ENCODE measurements at places on chromosomes 3 and 15. TPM values are rescaled to one million over a fixed set of nuclear protein-coding genes. Genes with fewer than 3 reads are reported as not detected.

The ACVR2B gene
- 1.5 TPM for total RNA-seq

The FRMD4B gene
- total RNA-seq: 35.1 TPM

The MST1R gene
- 14.1 TPM for total RNA-seq

The CSPG4 gene
- total RNA-seq: 1.9 TPM

The GOLGA8H gene
- total RNA-seq: not detected

The OR4M2 gene
- total RNA-seq: not detected

The HYKK gene
- total RNA-seq: 4.3 TPM

The LSG1 gene
- 21.6 TPM for total RNA-seq

DNA sequence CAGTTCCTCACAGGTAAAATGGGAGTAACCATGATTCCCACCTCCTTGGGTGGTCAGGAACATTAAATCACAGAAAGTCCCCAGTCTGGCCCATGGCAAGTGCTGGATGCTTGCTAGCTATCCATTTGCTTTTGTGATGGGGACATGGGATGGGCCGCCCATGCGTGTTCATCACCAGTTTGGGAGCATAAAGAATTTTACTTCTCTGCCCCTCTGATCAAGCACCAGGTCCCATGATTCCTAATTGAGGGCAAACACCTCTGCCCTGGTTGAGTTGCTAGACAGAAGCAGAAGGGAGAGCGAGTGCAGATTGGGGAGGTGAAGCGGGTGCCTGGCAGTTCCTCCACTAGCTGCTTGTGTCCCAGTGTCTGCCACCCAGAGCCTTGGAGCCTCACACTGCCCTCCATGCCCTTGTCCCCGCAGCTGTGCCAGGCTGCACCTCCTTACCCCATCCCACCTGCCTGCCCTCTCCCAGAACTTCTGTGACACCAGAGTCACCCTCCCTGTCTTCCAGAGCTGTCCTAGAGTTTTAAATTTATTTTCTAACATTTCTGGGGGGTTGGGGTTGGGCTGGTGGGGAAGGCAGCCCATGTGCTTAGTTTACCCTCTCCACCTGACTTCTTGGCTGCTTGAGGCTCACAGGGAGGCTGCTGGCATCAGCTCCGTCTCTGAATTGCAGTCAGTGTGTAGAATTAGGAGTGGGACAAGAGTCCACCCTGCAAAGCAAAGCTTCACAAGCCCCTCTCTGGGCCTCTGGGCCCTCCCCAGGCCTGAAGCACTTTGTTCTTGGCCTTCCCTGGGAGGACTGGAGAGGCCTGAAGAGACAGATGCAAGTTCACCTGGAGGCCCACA lies 18.4 kb downstream of the CFAP100 start:
- no peak for ATAC-seq

GRCh38 chr3:101195951-101196713 lies 124.2 kb downstream of the IMPG2 start:
- ATAC-seq: peak; percentile 70

GRCh38 chr3:158830391-158830790 lies 28.5 kb downstream of the MFSD1 start:
- ATAC-seq: peak; percentile 79

GRCh38 chr15:81071120-81071519 lies 63.0 kb upstream of the CFAP161 start:
- ATAC-seq: no peak

- no peak for ATAC-seq
These were observed 5.2 kb upstream of the IGF1R start for GRCh38 chr15:98643115-98643514.

- ATAC-seq: no peak
These were observed 101.4 kb upstream of the TLE3 start for GRCh38 chr15:70199124-70199482.

- ATAC-seq: no peak
These were observed 124.3 kb downstream of the LRIG1 start for GRCh38 chr3:66376568-66376967.

DNA sequence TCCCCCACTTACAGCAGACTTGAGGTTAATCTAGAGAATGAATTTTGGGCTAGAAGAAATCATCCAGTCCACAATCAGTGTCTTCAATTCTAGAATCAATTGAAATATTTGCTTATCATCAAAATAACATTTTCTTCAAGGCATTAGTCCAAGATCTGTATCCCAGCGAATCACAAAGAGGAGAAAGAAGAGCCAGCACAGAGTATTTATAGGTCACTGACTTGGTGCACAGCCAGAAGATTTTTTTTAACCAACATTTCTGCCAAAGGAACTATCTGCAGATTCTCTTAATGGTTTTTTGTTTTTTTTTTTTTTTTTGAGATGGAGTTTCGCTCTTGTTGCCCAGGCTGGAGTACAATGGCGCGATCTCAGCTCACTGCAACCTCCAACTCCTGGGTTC lies 178.2 kb downstream of the TNIK start:
- ATAC-seq: no peak

GRCh38 chr3:81863756-81864155 lies 102.3 kb upstream of the GBE1 start:
- no peak for ATAC-seq

- no peak for ATAC-seq
These were observed 403.0 kb downstream of the FOXP1 start for GRCh38 chr3:71180524-71180923.

DNA sequence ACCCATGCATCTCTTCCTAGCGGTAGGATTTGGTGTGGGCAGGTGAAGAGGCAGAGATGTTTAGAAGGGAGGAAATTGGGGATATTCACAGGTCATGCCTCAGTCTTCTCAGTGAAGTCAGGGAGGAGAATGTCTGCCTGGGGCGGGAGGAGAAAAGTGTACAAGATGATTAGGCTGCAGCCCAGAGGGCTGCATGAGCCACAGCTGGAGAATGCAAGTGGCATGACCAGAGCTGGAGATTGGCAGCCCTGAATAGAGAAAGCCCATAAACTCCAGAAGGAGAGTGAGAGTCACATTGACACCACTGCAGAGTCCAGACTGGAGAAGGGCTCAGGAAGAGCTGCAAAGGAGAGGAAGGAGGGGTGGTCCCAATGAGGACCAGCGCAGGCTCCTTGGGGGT lies 22.6 kb downstream of the PDHB start:
- ATAC-seq: no peak

DNA sequence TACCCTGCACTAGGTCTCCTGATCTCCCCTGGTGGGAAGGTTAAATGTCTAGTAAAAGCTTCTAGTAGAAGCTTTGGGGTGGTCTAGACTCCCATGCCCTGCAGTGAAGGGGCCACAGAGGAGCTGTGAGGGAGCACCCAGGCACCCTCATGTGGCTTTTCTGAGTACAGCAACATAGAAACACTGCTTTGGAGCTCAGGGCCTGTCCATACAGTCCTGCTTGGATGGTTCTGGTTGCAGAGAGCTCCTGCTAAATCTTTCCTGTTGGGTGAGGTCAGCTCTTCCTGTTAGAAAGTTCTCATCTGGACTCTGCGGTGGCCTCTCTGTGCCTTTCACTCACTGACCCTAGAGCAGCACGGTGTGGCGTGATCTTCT lies 47.8 kb downstream of the GPD1L start:
- peak; percentile 60 for ATAC-seq

DNA sequence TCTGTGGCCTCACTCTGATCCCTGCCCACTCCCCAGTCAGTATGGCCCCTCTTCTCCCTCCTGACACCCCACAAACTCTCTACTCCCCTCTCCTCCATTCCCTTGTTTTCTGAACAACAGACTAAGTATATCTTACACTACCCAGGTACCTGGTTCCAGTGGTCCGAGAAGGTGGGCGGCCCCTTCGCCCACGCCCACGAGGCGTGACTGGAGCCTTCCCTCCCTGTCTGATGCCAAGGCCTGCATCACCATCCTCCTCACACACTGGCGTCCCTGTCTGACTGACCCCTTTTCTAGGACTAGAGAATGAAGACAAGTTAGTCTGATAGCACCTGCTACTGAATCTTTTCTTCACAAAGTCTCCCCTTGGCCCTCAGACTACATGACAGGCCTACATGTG lies 50.0 kb downstream of the TUBGCP4 start:
- ATAC-seq: no peak

- no peak for ATAC-seq
These were observed 49.2 kb downstream of the PARP15 start for GRCh38 chr3:122626515-122627180.

DNA sequence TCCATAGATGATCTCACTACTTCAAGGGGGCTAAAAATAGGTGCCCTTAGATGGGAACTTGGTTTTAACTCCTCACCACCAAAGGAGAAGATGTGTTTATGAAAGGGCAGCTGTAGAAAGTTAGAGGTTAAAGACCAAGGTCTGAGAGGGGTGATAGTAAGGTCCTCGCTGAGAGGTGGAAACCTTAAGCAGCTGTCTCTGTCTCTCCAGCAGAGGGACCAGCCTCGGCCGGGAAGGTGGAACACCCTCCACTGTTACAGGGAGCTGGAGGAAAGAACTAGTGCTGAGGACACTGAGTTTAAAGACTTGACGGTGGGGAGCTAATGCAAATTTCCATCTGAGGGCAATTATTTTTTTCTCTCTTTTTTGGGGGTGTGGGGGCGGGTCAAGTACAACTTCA lies 8.9 kb upstream of the RLBP1 start:
- no peak for ATAC-seq

DNA sequence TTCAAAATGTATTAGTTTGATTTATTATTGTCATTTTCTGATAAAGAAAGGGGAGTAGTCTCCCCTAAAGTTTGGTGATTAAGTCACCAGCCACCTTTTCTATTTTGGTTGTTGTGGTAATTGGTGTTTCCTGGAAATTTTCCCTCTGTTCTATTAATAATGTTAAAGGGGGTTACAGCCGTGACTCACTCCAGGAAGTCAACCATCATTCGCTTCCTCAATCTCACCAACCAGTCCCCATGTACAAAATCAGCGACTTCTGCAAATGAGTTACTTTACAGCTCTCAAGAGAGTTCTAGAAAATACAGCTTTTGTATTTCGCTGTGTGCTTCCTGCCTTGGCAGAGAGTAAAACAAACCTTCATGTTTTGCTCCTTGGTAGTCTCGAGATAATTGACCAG lies 285.1 kb downstream of the LPP start:
- peak; percentile 69 for ATAC-seq

- peak; percentile 43 for ATAC-seq
These were observed 11.1 kb downstream of the RUVBL1 start for GRCh38 chr3:128112357-128112968.

GRCh38 chr15:57835119-57835518 lies 128.6 kb downstream of the POLR2M start:
- ATAC-seq: no peak

DNA sequence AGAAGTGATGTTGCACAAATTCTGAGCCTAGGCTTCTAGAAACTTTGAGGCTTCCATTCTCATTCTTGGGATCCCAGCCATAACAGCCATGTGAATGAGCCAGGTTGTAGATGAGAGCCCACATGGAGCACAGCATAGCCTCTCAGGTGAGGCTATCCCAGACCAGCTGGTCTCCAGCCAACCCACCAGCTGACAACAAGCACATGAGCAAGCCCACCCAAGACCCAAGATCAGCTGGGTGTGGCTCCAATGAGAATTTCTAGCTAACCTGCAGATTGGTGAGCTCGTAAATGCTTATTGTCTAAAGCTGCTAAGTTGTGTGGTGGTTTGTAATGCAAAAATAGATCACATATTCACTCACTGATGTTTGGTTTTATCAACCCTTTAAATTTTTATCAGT lies 14.4 kb downstream of the KY start:
- no peak for ATAC-seq

DNA sequence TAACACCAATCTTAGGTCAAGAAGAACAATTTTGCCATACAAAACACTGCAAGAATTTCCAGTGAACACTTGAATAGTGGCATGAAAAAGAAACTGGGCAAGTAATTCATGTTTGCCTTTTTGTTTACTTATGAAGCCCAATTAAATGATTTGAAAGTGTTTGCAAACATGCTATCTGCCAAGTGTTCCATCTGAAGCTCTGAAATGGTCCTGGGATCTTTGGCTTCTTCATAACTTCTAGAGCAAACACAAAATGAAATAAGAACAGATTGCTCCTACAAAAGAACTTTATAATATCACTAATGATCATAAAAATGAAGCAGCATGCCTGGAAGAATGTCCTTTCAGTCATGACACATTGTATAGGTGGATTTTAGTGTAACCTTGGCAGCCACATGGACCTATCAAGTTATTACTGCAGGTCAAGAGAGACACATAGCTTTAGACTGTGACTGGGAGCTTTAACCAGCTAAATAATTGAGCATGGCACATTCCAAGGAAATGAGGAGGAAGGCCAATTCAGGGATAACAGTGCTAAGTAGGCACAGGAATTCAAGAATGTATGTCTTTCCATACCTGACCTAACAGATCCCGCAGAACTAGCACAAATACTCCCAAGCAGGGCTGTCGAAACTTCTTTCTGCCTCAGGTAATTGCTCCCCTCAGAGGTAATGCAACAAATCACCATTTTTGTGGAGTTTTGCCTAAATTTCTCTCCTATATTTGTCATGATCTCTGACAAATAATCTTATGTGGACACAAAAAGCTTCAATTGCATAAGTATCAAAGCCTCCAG lies 144.6 kb downstream of the DUT start:
- ATAC-seq: no peak

DNA sequence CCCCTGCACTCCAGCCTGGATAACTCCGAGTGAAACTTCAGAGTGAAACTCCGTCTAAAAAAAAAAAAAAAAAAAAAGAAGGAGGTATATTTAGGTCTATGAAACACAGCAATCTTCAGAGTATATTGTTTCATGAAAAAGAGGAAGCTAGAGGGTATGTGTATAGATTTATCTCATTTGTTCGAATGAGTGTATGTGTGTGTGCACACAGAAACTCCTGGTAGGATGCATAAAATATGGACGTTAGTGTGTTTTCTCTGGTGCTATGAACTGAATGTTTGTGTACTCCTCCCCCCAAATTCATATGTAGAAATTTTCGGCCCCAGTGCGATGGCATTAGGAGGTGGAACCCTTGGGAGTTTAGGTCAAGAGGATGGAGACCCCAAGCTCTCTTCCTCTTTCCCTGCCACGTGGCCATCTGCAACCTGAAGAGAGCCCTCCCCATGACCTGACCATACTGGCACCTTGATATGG lies 98.6 kb upstream of the KLF13 start:
- no peak for ATAC-seq

DNA sequence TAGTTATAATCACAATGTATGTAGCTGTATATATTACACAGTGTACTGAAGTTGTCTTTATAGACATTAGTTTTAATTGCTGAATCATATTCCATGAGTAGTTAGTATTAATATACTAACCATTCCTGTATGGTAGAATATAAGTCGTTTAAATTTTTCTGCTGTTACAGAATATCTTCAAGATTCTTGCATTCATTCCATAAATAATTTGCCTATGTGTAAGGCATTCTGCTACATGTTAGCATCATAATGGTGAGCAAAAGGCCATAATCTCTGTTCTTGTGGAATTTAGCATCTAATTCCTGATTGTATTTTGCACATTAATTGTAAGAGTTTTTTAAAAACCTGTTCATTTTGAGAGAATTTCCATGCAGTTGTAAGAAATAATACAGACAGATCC lies 14.1 kb downstream of the GYG1 start:
- no peak for ATAC-seq

GRCh38 chr3:36227980-36228379 lies 152.3 kb upstream of the STAC start:
- ATAC-seq: no peak

DNA sequence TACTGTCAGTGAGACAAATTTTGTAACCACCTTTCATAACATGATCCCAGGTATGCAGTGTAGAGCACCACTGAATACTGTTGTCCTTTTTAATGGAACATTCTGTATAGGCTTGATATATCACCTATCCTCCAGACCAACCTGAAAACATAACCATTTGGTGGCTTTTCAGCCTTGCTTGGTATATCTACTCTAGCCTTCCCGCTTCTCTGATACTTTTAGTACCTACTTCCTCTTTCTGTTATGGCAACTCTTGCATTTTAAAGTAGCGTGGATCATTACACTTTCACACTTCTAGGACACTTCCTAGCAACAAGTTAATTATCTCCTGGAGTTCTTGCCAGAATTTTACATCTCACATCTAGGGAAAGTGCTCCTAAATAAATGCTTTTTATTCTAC lies 226.6 kb upstream of the ROBO1 start:
- no peak for ATAC-seq
